Stimulated activated CD8-positive, alpha-beta memory T cell treated with anti-CD3 and anti-CD28 coated beads, Interleukin-4, amount 100 ng/mL, for 1 hour (primary cell): ENCODE measurements at places on chromosomes 13 and 19.

GRCh38 chr19:44686896-44687295, 12.1 kb upstream of the CEACAM16 start:
- DNase-seq, result no peak

- DNase-seq, result no peak
Measured at GRCh38 chr13:91401920-91402319, 3.5 kb downstream of the GPC5 start.

GRCh38 chr13:46640843-46641242, 87.9 kb downstream of the LRCH1 start:
- DNase-seq, result no peak

GRCh38 chr19:50377051-50377461, 799 bp downstream of the NR1H2 start:
- DNase-seq, result no peak

DNA sequence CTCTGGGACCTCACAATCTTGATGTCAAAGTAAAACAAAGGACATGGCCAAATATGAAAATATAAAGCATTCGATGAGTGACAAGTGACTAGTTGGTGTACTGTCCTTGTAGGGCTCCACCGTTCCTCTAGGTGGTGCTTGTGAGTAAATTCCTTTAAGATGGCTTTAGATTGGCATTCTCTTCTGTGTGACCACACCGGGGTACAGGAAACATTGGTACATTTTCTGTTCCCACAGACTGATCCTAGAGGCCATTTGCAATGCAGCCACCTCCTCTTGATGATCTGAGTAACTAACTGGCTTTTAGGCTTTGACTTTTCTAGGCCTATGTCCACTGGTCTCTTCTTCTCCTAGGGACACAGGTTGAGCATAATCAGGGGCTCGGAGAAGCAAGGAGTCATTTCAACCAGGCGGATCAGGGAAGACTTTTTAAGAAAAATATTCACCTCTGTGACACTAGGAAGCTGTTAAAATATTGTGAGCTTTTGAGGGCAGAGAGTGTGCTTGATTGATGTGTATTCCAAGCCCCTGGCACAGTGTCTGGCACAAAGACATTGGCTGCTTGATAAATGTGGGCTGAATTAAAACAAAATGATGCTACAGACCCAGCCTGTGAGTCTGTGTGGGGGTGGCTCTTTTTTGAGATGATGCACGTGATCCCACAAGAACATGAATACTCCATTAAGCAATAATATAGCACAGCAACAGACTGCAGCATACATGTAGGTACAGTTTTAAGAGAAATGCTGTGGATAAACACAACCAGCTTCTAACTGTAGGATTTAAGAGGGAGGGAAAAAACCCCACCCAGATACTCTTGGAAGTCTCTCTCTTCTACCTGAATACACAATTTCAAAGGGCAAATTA, 21.0 kb downstream of the EPSTI1 start:
- DNase-seq, result no peak

DNA sequence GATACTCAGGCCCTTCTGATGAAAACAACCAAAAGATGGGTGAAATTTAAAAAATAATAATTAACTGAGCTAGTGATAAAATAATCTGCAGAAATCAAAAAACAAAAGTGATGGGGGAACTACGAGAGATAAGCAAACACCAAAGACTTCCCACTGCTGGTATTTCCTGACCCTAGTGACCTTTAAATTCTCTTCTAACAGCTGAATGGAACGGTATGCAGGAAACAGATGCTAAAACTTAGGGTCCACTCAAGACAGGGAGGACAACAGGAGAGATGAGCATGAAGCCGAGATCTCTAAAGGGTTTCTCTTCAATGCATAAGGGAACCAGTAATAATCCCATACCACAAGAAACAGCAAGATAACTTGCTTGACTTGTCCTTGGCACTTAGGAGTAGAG, 50.8 kb downstream of the USP12 start:
- DNase-seq, result no peak

GRCh38 chr13:50894012-50894411, 15.6 kb upstream of the RNASEH2B start:
- DNase-seq, result no peak

DNA sequence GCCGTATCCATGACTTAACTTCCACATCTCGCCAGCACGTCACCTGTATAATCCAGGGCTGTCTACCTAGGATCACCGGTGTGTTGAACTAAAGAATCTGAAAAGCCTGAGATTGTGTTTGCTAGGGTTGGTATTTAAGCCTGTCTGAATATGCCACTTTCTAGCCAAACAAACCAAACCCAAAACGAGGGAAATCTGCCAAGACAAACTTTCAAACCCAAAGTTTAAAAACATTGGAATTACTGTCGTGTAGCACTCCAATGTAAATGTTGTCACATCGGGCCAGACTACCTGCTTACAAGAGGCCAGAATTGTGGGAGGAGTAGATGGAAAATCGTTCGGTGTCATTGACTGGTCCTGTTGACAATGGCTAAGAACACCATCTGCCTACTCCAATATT, 747.8 kb downstream of the EFNB2 start:
- no peak for DNase-seq

- no peak for DNase-seq
Measured at GRCh38 chr13:29901710-29902631, 51.6 kb upstream of the UBL3 start.

DNA sequence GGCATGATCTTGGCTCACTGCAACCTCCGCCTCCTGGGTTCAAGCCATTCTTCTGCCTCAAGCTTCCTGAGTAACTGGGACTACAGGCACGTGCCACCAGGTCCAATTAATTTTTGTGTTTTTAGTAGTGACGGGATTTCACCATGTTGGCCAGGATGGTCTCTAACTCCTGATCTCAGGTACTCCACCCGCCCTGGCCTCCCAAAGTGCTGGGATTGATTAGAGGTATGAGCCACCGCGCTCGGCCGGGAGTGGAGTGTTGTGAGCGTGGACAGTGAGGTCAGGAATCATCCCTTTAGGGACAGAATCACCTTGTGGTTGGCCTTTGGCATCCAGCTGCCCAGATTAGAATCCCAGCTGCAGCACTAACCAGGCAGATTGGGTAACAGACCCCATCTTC, 10.3 kb downstream of the RRAS start:
- DNase-seq, result no peak

DNA sequence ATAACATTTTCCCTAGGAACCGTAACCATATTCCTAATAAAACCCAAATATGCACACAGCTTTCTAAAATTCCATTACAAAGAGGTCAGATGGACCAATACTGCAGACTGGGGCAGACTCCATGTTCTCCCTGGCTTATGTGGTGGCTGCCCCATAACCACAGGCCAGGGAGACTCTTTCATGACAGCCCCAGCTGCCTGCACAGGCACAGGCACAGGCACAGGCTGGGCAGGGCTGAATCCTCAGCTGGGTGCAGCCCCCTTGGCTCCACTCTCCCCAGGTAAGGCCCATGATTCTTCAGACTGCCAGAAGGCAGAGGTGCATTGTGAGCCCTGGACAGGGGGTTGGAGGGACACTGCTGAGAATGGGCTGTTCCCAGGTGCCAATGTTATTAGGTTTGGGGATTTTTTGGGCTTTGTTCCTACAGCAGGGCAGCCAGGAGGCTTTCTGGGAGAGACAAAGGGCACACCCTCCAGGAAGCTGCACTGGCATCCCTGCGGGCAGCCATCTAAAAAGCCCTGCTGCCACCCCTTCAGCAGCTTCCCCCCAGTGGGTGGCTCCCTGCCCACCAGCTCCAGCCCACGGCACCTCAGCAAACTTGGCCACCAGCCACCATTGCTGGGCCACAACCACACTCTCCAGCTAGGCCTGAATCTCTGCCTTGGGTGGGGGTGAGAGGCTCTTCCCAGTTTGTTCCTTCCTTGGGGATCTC, 20.0 kb downstream of the DOCK9 start:
- DNase-seq, result no peak

GRCh38 chr13:71169180-71169579, 697.8 kb downstream of the DACH1 start:
- no peak for DNase-seq

DNA sequence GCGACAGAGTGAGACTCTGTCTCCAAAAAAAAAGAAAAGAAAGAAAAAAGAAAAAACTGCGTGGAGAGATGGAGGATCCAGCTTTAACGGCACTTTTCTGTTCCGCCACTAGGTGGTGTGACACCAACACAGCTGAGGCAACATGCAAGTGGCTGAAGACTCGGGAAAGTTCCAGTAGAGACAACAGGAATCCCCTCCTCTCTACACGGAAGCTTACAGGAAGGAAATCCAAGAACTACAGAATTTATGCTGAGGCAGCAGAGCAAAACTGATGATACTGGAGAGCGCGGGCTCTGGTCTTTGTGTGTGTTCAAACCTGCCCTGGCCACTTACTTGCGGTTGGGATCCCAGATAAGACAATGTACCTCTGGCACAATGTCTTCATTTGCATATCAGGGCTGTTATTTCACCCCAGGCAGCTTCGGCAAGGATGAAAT, 9.9 kb downstream of the RANBP3 start:
- no peak for DNase-seq

DNA sequence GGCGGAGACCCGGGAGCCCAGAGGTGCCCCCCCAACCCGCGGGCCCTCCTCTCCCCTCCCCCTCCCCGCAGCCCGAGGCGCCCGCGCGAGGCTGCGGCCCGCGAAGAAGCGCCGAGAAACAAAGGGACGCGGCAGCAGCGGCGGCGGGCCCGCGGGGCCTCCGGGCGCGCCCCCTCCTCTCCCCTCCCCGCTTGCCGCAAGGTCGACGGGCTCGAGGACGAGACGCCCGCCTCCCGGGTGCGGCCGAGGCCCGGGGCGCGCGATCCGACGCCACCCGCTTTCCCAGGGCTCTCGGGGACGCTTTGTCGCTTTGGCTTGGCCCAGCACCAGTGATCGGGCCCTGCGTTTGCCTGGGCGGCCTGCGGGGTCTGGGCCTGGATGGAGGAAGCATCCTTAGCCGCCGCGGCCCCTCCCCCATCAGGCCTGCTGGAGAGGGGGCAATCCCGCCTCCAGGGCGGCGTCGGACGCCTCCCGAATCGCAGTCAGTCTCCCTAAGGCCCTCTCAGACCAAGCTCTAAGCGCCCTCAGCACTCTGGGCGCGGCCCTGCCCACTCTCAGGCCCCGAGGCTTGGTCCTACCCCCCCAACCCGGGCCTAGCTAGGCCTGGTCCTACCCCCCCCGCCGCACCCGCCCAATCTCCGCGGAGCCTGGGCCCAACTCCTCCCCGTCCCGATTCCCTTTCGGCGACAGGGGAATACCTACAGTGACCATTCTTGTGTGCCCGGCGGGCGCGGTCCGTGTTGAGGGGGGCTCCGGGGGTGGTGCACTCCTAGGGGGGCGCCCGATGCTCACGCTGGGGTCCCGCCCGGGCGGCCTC, 740 bp downstream of the ELAVL3 start:
- no peak for DNase-seq

DNA sequence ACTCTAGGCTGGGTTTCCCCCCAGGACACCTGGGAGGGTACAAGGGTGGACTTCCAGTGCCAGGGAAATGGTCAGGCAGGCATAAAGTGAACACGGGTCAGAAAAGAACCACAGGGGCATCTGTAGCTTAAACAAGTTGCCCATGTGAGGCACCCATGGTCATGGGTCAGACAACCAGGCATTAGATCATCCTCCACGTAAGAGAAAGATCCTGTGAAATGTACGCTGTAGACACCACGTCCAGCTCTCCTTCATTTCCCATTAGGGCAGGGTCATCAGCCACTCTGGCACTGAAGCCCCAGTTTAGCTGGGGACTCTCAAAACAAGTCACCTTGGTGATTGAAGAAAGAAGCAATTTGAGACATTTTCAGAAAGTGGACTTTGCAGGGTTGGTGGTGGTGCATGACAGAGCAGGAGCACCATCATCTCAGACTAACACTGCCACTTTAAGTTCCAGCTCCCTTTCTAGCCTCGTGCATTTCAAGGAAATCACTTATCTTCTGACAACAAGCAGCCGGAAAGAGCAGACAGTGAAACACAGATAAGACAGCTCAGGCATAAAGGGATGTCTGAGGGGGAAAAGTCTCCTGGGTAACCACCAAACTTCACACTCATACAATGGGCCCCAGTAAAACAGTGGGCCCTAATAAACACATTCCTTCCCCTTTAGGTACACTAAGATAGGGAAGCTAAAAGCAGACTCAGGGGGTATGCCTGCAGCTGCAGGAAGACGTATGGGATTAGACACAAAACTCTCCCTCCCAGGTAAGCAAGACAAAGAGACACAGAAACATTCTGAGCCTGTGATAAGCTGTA, 16.1 kb upstream of the SIGLEC6 start:
- no peak for DNase-seq

DNA sequence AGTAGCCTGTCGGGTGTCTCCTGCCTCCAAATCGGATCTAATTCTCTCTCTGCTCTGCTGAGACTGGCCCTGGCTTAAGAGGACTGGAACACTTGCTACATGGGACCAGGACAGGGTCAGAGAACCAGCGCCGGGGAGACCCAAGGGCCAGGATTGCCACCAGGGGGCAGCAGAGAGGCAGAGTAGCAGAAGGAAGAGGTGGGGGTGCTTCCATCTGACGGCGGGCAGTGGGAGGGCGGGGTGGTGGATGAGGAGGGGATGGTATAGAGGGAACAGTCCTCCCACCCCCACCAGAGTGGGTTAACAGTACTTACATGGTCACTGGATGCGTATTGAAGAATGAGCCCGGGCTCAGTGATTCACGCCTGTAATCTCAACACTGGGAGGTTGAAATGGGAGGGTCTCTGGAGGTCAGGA, 11.9 kb downstream of the SELENOW start:
- peak; percentile 84 for DNase-seq

DNA sequence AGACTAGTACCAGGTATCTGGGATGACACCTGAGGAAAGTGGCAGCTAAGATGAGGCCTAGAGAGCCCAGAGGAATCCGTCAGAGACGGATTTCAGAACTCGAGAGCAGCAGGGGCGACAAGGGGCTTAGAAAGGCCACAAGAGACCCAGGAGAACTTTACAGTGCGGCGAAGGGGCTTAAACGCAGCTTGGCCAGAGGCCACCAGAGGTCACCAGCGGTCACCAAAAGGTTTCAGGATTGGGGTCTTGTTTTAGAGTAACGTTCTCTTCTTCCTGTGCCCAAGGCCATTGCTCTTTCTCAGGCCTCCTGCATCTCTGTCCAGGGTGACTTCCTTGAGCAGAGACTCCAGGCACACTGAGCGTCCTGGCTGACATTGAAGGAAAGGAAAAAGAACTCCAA, 2.2 kb downstream of the ZSCAN22 start:
- DNase-seq, result no peak

DNA sequence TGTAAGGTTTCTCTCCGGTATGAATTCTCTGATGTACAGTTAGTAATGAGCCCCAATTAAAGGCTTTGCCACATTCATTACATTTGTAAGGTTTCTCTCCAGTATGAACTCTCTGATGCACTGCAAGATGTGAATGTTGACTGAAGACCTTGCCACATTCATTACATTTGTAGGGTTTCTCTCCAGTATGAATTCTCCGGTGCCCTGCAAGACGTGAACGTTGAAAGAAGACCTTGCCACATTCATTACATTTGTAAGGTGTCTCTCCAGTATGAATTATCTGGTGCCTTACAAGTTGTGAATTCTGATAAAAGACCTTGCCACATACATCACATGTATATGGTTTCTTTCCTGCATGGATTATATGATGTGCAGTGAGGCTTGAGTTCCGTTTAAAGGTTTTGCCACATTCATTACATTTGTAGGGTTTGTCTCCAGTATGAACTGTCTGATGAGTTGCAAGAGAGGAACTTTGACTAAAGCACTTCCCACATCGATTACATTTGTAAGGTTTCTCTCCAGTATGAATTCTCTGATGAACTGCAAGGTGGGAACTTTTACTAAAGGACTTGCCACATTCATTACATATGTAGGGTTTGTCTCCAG, 17.7 kb upstream of the ZNF432 start:
- no peak for DNase-seq
